ENCODE measurements at places on chromosomes 5 and 9.
A peak's percentile ranks its signal among the peaks of the same experiment; 100 is the strongest.

DNA sequence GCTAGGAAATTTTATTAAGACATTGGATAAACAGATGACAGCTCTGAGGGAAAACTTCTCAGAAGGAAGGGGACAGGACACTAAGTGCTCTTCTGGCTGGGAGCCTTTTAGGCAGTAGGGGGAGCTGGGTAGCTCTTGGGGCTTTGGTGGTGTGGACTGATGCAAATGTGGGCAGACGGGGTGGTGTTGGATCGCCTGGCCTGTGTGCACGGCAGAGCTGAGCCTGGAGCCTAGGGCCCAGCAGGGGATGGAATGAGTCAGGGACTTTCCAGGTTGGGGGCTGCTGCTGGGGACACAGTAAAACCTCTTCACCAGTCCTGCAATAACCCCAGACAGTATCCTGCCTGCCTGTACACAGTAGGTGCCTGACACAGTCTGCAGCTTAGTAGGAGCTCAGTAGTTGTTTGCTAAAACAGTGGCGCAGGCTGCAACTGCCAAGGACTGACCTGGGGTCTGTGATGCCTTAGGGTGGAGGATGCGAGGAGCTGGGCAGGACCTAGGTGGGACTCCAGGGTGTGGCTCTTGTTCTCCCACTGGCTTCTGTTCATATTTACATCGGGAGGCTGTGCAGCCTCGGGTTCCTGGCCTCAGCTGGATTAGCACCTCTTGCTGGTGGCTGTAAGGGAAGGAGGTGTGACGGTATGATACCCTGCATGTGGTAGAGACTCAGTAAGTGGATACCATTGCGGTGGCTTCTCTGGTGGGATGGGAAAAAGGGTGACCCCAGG, 83.8 kb downstream of the DAB2IP start:
- DNase-seq: peak; percentile 40

DNA sequence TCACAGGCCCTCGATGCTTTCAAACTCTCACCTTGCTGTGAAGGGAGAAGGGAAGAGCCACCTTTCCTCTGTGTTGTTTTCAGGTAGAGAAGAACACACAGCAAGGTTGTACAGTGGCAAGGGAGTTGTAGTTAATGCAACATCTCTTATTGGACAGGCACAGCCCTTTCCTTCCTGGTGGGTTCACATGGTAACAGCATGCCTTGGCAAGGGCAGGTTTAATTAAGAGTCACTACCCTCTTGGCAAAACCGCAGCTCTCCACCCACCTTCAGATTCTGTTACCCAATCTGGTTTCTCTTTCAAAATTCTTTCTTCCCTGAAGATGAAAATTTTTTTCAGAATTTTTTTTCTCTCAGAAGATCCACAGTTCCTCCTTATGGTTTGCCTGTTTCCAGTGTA, 253.1 kb downstream of the TLR4 start:
- DNase-seq: no peak

DNA sequence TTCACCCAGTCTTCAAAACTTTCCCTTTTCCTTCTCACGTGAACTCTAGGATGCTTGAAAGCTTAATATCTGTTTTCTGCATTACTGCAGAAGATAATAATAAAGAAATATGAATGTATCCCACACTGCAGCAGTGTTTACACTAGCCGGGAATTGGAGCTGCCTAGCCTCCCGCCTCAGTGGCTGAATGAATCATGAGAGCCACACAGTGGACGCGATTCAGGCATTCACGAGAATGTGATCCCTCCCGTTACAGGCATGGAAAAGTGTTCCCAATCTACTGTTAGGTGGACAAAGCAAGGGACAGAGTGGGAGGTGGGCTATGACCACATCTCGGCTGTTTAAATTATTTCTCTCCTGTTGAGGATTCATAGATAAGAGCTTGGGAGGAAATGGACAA, 69.4 kb upstream of the CTSL start:
- no peak for DNase-seq

GRCh38 chr9:73213300-73213699, 61.6 kb downstream of the ANXA1 start:
- DNase-seq: peak; percentile 35

- DNase-seq: no peak
Measured at GRCh38 chr9:20508242-20508641, 114.1 kb downstream of the MLLT3 start.

DNA sequence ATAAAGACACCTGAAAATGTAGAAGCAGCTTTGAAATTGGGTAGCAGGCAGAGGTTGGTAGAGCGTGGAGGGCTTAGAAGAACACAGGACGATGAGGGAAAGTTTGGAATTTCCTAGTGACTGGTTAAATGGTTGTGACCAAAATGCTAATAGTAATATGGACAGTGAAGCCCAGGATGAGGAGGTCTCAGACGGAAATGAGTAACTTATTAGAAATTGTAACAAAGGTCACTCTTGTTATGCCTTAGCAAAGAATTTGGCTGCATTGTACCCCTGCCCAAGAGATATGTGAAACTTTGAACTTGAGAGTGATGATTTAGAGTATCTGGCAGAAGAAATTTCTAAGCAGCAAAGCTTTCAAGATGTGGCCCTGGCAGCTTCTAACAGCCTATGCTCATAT, 382.5 kb downstream of the KCNN2 start:
- DNase-seq: no peak

DNA sequence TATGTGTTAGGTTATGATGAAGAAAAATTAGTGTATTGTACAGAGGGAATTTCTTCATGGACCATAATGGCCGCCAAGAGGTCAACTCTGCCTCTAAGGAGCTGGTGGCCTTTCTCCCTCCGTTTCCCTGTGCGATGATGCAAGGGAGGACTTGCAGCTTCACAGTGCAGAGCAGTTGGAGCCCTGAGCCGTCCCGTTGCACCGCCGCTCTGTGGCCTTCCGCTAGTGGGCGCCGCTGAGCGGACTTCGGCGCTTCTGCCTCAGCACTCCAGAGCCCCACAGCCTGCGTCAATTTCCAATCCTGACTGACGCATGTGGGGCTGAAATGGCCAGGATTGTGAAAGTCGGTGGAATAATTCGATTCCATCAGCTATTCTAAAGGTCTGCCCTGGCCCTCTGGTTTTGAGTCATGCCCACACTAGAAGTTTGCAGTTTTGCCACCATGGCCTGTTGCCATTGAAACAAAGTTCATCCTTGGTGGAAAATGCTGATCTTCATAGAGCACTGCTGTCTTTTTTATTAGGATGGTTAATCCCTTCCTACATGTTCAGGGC, 22.7 kb upstream of the LECT2 start:
- DNase-seq: peak; percentile 62

GRCh38 chr9:19629488-19629887, 159.3 kb downstream of the SLC24A2 start:
- peak; percentile 2 for DNase-seq

DNA sequence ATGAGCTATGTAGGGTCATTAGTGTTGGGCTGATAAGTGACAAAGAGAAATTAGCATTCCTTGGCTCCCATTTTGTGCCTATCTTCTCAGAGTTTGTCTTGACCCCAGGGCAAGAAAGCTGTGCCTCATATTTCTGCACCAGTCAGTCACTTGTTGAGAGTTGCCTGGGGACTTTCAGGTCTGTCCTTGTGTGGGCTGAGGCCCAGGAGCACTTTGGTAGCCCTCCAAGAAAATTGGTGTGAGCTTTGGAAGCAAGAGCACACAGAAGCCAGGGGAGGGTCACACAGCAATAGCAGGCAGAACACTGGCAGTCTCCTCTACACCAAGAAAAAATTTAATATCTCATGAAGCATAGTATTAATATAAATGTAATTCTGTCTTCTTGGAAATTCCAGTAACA, 239.9 kb downstream of the NPR3 start:
- no peak for DNase-seq

- no peak for DNase-seq
Measured at GRCh38 chr9:104635456-104635855, 17.5 kb upstream of the OR13C9 start.

DNA sequence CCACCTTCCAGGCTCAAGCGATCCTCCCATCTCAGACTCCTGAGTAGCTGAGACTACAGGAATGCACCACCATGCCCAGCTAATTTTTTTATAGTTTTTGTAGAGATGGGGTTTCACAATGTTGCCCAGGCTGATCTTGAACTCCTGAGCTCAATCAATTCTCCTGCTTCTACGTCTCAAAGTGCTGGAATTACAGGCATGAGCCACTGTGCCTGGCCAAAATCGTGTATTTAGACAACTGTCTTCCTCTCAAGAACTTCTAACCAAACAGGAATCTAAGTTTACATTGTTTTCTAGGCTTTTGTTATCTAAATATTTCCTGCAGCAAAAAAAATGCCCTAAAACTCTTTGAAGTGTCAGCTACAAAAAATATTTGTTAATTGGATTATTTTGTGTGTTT, 78.8 kb downstream of the NLN start:
- no peak for DNase-seq

- no peak for DNase-seq
Measured at GRCh38 chr5:32320576-32320975, 7.8 kb upstream of the MTMR12 start.

GRCh38 chr9:136389396-136389795, 10.6 kb downstream of the SNAPC4 start:
- DNase-seq: no peak

DNA sequence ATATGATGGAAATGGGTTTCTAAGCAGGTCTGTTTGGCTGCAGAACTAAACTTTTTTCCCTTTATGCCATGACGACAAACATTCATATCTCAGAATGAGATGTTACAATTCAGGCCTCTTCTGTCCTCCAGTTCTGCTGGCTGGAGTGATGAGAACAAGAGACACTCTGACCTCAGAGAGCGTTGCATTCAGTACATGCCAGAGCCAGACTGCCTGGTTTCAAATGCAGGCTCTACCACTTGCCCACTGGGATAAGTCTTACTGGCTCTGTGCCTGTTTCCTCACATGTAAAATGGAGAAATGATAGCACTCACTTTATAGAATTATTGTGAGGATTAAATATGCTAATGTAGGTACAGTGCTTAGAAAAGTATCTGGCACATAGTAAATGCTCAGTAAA, 24.8 kb upstream of the TOMM5 start:
- no peak for DNase-seq

- DNase-seq: peak; percentile 30
Measured at GRCh38 chr5:181088289-181088688, 42.7 kb downstream of the OR2V1 start.

DNA sequence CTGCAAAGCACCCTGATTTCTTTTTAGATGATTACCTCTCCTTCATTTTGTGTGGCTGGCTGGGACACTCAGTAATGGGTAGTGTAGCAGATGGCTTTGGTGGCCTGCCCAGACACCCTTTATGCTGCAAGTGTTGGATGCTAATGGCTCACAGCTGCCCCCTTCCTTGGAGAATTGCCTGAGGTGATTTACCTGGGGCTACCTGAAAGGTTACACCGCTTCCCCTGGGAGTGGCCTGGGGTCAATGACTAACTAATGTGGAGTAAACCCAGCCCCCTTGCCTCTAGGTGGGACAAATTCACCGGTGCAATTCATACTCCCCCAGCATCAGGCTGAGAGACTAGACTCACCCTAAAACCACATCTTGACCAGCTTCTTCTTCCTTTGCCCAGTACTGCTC, 23.5 kb upstream of the HAND1 start:
- no peak for DNase-seq

Measured in activated CD8-positive, alpha-beta T cell treated with anti-CD3 and anti-CD28 coated beads for 36 hours (primary cell).